ENCODE measurements at places on chromosomes 2 and 18. TPM values are rescaled to one million over a fixed set of nuclear protein-coding genes. Genes with fewer than 3 reads are reported as not detected.
A peak's percentile ranks its signal among the peaks of the same experiment; 100 is the strongest.

DNA sequence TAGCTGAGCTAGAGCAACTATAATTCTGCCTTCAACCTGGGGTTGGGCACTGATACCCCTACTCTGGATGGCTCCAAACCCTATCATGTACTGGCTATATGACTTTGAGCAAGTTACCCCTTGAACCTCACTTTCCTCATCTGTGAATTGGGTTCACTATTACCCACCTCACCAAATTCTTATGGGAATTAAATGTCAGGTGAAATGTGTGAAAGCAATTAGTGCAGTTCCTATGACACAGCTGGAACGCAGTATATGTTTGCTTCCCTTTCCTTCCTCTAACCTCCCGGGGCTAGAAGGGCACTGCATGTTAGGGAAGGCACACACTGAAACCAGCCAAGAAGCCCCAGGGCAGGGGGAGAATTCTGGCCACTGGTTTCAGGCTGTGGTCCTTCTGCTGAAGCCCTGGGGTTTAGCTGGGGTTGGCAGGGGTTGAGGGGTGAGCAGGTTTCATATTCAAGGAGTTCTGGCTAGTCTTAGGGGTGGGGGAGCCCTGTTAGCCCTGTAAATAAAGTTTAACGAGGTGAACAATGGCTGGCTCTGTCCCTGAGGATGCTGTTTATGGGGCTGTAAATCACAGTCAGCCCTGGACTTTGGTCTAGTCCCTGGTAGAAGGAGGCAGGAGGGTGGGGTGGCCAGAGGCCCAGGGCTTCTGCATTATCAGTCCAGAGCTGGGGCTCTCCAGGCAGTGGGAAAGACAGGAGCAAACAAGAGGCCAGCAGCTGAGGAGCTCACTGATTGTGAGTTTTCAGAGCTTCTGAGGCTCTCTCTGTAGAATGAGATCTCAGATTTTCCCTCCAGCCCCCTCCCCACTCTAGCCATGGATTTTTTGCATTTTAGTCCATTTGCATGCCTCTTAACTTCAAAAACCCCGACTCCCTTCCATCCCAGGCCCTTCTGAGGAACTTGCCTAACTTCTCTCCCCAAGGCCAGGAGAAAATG lies 8.0 kb downstream of the PKDCC start:
- H3K27ac ChIP-seq = peak overlapping the region; percentile 96
- H3K36me3 ChIP-seq = peaks cover 49% of the 10 kb centered on the region
- H3K4me1 ChIP-seq = peaks cover 90% of the 10 kb centered on the region
- H3K27me3 ChIP-seq = no peaks in the 10 kb centered on the region
- DNase-seq = peak; percentile 89

DNA sequence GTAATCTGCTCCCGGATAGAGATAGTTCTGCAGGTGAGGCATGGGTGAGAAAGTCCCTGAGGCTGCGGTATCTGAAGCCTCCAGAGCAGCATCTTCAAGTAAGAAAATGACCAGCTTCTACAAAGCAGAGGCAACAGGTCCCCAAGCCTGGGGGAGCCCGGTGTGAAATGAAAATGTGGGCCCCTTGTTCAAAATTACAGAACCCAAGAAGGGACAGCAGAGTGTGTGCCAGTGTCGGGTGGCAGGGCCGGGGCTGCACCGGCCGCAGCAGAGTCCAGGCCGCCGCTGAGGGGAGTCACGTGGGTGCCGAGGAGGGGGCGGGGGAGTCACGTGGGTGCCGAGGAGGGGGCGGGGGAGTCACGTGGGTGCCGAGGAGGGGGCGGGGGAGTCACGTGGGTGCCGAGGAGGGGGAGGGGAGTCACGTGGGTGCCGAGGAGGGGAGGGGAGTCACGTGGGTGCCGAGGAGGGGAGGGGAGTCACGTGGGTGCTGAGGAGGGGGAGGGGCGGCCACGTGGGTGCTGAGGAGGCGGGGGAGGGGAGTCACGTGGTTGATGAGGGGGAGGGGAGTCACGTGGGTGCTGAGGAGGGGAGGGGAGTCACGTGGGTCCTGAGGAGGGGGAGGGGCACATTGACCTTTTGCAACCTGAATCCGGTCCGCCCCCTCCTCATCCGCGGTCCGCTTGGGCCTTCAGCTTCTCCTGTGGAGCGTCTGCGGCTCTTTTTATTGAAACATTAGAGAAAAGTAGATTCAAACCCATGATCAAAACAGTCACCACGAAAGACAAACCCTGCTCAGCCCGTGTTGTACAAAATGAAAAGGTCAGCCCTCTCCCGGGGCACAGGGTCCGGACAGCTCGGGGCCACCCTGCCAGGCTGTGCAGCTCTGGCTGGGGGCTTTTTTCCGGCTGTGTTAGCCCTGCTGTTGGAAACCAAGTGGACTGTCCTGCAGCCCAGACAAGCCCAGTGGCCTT lies 10.4 kb downstream of the COLEC11 start:
- peak overlapping the region; percentile 10 for H3K4me3 ChIP-seq
- peak overlapping the region; percentile 56 for H3K27ac ChIP-seq
- H3K27me3 ChIP-seq = no peaks in the 10 kb centered on the region
- peaks cover 16% of the 10 kb centered on the region for H3K4me1 ChIP-seq
- peak; percentile 62 for DNase-seq

SCYGR1 gene
- not detected for total RNA-seq

DNA sequence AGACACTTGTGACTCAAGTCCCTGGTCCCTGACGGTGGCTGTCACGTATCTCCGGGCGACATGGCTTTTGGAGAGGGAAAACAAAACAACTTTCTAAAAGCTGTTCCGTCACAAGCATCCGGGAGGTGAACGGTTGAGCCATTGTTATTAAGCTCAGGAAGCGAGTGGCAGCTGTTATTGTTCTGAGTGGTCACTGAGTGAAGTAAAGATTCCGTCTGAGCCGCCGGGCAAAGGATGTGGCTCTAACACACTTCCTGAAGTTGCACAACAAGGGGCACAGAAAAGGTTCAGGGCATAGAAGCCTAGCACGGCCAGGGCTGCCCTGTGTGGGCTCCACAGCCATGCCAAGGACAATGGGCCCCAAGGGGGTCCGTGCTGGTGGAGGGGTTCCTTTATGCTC lies 24.3 kb downstream of the INPP5D start:
- no peaks in the 10 kb centered on the region for H3K27me3 ChIP-seq

- no peaks in the 10 kb centered on the region for H3K36me3 ChIP-seq
- no peak for DNase-seq
- H3K4me1 ChIP-seq = no peaks in the 10 kb centered on the region
- H3K27me3 ChIP-seq = no peaks in the 10 kb centered on the region
Measured at GRCh38 chr2:54803783-54804751, 80.6 kb downstream of the EML6 start.

DNA sequence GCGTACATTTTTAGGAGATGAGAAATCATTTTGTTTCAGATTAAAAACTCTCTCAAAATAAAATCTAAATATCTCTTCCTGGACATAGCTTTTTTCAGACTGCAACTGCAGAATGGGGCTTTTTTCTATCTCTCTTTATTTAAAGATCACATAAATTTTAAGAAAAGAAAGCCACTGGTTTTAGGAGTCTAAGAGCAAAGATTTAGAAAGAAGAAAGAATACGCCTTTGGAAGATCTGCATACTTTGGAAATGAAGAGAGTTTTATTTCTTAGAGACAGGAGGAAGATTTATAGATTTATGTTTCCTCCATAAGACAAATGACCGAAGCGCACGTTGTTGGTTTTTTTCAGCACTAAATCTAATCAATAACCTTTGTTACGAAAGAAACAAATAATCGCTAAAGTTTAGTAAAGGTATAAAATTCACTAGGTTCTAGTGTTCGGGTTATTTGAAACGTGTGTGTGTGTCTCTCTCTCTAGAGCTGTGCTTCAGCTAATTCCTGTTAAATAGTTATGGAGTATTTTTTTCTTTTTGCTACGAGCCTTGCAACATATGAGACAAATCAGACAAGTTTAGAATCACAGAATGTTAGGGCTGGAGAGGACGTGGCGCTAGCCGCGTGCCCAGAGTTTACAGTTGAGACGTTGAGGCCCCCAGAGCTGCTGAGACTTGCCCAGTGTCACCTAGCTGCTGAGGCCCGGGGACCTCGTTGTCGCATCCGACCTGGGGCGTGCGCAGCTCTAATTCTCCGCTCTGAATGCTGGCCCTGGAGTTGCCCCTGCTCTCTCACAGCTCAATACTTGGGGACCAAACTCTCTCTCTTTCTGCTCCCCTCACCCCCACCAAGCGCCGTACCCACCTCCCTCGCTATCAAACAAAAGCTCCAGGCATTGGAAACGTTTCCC lies 69.9 kb downstream of the CTAGE1 start:
- DNase-seq = no peak
- peak overlapping the region; percentile 48 for H3K4me3 ChIP-seq
- peaks cover 28% of the 10 kb centered on the region for H3K4me1 ChIP-seq
- peak overlapping the region; percentile 45 for H3K27ac ChIP-seq

METAP1D gene
- total RNA-seq = 14.4 TPM

GRCh38 chr2:11234309-11234708 lies 79.0 kb downstream of the SLC66A3 start:
- no peak overlapping the region for H3K4me3 ChIP-seq
- H3K27me3 ChIP-seq = no peaks in the 10 kb centered on the region
- no peak overlapping the region for H3K27ac ChIP-seq
- DNase-seq = no peak
- no peaks in the 10 kb centered on the region for H3K4me1 ChIP-seq

CIB4 gene
- total RNA-seq = not detected

GRCh38 chr2:58769111-58769863 lies 528.2 kb upstream of the FANCL start:
- no peaks in the 10 kb centered on the region for H3K27me3 ChIP-seq
- DNase-seq = no peak
- H3K27ac ChIP-seq = no peak overlapping the region
- H3K4me1 ChIP-seq = no peaks in the 10 kb centered on the region
- no peak overlapping the region for H3K4me3 ChIP-seq

COL6A3 gene
- 416 TPM for total RNA-seq

SCYGR4 gene
- total RNA-seq = not detected

DNA sequence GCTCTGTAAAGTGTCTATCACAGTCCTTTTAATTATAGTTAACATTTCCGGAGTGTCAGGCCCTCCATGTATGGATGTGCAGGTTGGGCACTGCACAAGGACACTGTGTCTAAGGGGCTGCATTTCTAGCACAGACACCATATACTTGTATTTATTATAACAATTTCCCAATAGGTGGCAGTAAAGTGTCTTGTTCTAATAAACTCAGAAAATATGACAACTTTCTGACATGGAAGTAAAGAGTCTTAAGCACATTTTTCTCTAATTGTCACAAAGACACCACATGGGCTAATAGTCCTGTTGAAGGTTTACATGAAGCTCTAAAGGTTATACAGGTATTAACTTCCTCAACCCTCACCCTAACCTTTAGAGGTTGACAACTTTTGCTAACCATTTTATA lies 156.6 kb downstream of the DYSF start:
- H3K27me3 ChIP-seq = no peaks in the 10 kb centered on the region
- no peak overlapping the region for H3K4me3 ChIP-seq
- peaks cover 13% of the 10 kb centered on the region for H3K4me1 ChIP-seq
- no peaks in the 10 kb centered on the region for H3K36me3 ChIP-seq

EML4 gene
- total RNA-seq = 17.8 TPM

SERPINB11 gene
- total RNA-seq = not detected

- peak overlapping the region; percentile 88 for H3K27ac ChIP-seq
- no peaks in the 10 kb centered on the region for H3K27me3 ChIP-seq
- H3K4me3 ChIP-seq = peak overlapping the region; percentile 94
- peaks cover 15% of the 10 kb centered on the region for H3K4me1 ChIP-seq
Measured at GRCh38 chr18:159037-159652, 788 bp downstream of the USP14 start.

GRCh38 chr18:23146861-23147469 lies 11.7 kb downstream of the CABLES1 start:
- no peaks in the 10 kb centered on the region for H3K36me3 ChIP-seq
- H3K27me3 ChIP-seq = no peaks in the 10 kb centered on the region
- no peak overlapping the region for H3K27ac ChIP-seq
- DNase-seq = no peak

- no peaks in the 10 kb centered on the region for H3K36me3 ChIP-seq
- H3K4me1 ChIP-seq = no peaks in the 10 kb centered on the region
- no peak for DNase-seq
- no peak overlapping the region for H3K27ac ChIP-seq
Measured at GRCh38 chr18:28163201-28163775, 13.6 kb downstream of the CDH2 start.

DNA sequence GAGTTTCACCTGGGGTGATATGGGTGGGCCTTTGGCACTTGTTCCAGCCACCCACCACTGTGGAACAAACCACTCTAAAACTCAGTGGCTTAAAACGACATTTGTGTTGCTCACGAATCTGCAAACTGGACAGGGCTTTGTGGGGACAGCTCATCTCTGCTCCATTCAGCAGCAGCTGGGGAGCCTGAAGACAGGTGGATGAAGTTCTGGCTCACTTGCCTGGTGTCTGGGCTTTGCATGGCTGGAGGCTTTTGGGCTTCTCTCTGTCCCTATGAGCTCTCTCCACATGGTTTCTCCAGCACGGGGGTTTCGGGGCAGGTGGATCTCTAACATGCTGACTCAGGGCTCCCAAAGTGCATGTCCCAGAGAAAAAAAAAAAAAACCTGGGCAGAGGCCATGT lies 93.0 kb upstream of the GLI2 start:
- H3K27ac ChIP-seq = no peak overlapping the region
- no peak overlapping the region for H3K4me3 ChIP-seq
- H3K27me3 ChIP-seq = no peaks in the 10 kb centered on the region
- no peaks in the 10 kb centered on the region for H3K36me3 ChIP-seq
- no peaks in the 10 kb centered on the region for H3K4me1 ChIP-seq
- DNase-seq = no peak

SLC4A3 gene
- total RNA-seq = 5.0 TPM

- H3K27me3 ChIP-seq = no peaks in the 10 kb centered on the region
- H3K4me1 ChIP-seq = no peaks in the 10 kb centered on the region
- no peak overlapping the region for H3K4me3 ChIP-seq
- no peak for DNase-seq
- no peaks in the 10 kb centered on the region for H3K36me3 ChIP-seq
- H3K27ac ChIP-seq = no peak overlapping the region
Measured at GRCh38 chr18:61546590-61546989, 213.4 kb downstream of the CDH20 start.

DNA sequence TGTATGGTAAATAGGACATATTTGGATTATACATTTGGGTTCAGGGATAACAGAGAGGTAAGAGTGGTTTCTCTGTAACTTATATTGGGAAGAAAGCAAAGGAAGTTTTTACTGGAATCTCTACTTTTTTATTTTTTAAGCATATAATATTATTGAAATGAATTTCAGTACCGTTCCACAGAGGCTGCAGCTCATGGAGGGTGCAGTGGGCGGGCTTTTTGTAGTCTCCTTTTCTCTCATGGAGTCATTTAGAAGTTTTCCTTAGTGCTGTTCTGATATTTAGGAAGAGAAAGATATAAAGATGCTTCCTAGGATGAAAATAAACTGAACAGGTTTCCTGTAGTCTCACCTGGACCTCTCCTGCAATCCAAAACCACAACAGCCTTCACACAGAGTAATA lies 1153.3 kb upstream of the TMEFF2 start:
- no peak overlapping the region for H3K27ac ChIP-seq
- no peaks in the 10 kb centered on the region for H3K36me3 ChIP-seq
- H3K27me3 ChIP-seq = no peaks in the 10 kb centered on the region
- DNase-seq = no peak

LHCGR gene
- total RNA-seq = not detected
